ENCODE measurements at places on chromosomes 4 and X. TPM values are rescaled to one million over a fixed set of nuclear protein-coding genes. Genes with fewer than 3 reads are reported as not detected.

DNA sequence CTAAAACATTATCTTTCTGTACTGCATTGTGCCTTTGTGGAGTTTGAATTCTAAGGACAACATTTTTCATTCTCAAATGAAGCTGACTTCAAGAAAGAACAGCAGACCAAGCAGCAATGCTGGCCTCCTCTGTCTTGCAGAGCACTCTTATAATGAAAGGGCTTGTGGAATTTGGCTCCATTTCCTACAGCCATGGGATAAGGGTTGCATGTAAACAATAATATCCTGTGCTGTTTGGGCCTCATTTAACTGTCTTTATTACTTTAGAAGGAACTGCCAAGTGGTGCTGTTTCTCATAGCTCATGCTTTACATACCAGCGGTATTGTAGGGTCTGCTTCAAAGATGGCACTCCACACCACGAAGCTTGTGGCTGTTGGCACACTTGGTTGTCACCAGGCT is 111.4 kb upstream of the EOLA2 start:
- no peaks in the 10 kb centered on the region for H3K4me1 ChIP-seq
- H3K4me3 ChIP-seq, result no peak overlapping the region
- H3K36me3 ChIP-seq, result no peaks in the 10 kb centered on the region
- H3K27ac ChIP-seq, result no peak overlapping the region
- no peaks in the 10 kb centered on the region for H3K27me3 ChIP-seq
- no peak for DNase-seq

DNA sequence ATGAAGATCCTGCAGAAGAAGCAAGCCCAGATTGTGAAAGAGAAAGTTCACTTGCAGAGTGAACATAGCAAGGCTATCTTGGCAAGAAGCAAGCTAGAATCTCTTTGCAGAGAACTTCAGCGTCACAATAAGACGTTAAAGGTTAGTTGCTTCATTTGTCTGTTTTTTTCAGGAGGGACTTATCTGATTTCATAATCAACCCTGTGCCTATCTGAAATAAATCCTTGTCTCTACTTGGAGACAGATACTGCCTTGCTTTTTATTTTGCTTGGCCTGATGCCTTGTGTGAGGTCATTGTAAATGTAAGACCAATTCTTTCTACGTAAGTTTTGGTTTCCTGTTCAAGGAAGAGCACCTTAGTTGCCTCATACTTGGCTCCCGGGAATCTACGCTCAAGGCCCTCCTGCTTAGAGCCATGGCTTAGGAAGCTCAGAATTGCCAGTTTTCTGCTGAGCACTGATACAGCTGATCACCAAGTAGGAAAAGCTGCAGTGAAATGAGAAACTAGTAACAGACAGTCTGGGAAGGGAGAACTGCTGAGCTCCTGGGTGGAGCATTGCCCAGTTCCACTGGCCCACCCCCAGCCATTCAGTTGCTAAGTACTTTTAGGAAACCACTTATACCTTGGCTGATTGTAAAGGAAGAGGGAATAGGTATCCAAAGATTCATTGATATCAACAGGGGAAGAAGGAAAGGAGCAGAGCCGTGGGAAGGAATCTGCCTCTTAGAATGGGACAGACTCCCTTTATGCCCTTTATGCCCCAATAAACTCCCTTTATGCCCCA is 41.8 kb downstream of the RBBP7 start:
- H3K27me3 ChIP-seq, result no peaks in the 10 kb centered on the region
- H3K4me3 ChIP-seq, result no peak overlapping the region
- H3K27ac ChIP-seq, result peak overlapping the region; percentile 92
- DNase-seq, result no peak
- peaks cover 42% of the 10 kb centered on the region for H3K4me1 ChIP-seq
- H3K36me3 ChIP-seq, result peaks cover 2% of the 10 kb centered on the region

DNA sequence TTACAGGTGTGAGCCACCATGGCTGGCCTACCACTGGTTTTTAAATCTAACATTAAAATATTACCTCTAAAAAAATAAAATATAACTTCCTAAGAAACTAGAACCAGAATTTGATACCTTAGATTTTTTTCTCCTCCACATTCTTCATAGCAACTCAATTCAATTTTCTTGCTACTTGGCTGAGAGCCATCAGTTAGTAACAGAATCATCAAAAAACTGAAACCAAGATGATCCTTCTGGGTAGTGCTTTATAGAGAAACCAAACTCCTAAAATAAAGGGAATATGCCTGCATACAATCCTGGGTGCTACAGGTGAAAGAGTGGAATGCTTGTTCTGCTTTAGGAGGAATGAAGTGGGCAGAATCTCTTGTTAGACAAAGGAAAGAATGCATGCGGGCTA is 64.4 kb downstream of the RPS3A start:
- H3K27me3 ChIP-seq, result no peaks in the 10 kb centered on the region
- H3K27ac ChIP-seq, result peak overlapping the region; percentile 54
- peaks cover 11% of the 10 kb centered on the region for H3K36me3 ChIP-seq
- no peak overlapping the region for H3K4me3 ChIP-seq

DNA sequence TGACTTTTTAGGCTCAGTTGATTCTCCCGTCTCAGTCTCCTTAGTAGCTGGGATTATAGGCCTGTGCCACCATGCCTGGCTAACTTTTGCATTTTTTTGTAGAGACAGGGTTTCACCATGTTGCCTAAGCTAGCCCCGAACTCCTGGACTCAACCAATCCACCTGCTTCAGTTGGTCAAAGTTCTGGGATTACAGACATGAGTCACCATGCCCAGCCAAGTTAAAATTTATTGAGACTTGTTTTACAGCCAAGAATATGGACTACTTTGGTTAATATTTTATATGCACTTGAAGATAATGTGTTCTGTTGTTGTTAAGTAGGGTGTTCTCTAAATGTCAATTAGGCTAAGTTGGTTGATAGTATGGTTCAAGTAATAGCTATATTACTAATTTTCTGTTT is 58.7 kb downstream of the CYTL1 start:
- H3K27me3 ChIP-seq, result peaks cover 2% of the 10 kb centered on the region
- no peak overlapping the region for H3K27ac ChIP-seq
- DNase-seq, result no peak
- no peaks in the 10 kb centered on the region for H3K4me1 ChIP-seq
- peaks cover 9% of the 10 kb centered on the region for H3K36me3 ChIP-seq
- H3K4me3 ChIP-seq, result no peak overlapping the region

- H3K4me1 ChIP-seq, result peaks cover 11% of the 10 kb centered on the region
- no peak overlapping the region for H3K27ac ChIP-seq
- H3K27me3 ChIP-seq, result no peaks in the 10 kb centered on the region
- no peak for DNase-seq
- no peaks in the 10 kb centered on the region for H3K36me3 ChIP-seq
- H3K4me3 ChIP-seq, result no peak overlapping the region
Observed at GRCh38 chr4:32136081-32136787, 1416.1 kb downstream of the PCDH7 start.

DNA sequence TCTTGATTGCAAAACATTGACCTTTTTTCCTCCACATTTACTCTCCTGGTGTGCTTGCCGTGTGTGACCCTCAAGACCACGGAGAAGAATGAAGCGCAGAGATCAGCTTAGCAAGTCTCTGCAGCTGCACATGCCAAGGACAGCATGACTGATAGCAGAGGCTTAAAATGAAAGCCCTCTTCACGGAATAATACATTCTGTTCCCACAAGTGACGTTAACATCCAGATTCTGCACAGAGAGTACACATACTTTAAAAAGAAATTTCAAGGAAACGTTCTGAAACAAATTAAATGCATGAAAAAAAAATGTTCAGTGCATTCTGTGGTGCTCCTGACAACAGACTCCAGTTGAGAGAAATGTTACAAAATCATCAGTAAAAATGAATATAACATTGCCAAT is 60.9 kb downstream of the SLC7A11 start:
- H3K27me3 ChIP-seq, result no peaks in the 10 kb centered on the region
- H3K4me1 ChIP-seq, result peaks cover 33% of the 10 kb centered on the region
- no peak overlapping the region for H3K4me3 ChIP-seq
- no peak for DNase-seq
- peak overlapping the region; percentile 59 for H3K27ac ChIP-seq

DNA sequence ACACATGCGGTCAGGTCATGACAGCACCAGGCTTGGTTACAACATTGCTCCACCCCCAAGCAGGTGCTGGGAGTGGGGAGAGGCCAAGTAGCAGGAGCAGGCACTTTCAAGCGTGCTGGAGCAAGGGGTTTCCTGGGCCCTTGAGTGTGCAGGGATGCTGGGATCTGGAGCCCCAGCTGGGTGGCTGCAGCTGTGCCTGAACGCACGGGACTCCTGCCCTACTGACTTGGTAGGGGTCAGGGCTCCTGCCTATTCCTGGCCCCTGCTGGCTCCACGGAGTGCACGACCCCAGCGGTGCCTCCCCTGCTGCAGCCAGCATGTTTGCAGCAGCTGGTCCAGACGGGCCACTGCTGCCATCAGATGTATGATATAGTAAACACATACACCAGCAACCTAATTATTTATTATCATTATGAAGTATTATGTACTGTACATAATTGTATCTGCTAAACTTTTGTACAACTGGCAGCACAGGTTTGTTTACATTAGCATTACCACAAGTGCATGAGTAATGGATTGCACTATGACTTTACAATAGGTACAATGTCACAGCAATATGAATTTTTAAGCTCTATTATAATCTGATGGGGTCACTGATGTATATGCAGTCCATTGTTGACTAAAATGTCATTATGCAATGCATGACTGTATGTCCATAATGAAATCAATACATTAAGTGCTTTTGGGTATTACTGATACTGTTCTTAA is 620.6 kb downstream of the RAPGEF2 start:
- no peaks in the 10 kb centered on the region for H3K36me3 ChIP-seq
- DNase-seq, result no peak
- H3K27me3 ChIP-seq, result peaks cover 3% of the 10 kb centered on the region

The MAGEB2 gene
- not detected for total RNA-seq

DNA sequence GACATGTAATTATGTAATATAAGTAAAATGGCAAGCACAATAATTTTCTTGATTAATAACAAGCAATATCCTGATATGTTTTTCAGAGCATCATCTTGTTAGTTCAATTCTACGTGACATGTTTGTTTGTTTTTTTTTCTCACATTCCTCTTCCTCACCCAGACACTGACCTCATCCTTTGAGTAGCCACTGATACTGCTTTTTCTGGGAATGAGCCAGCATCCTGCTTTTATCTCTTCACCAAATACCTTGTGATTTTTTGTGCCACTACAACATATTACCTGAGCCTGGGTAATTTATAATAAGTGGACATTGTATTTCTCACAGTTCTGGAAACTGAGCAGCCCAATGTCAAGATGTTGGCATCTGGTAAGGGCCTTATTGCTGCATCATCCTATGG is 484.0 kb downstream of the NAF1 start:
- peaks cover 15% of the 10 kb centered on the region for H3K4me1 ChIP-seq
- H3K36me3 ChIP-seq, result no peaks in the 10 kb centered on the region
- DNase-seq, result no peak
- no peaks in the 10 kb centered on the region for H3K27me3 ChIP-seq
- no peak overlapping the region for H3K4me3 ChIP-seq
- no peak overlapping the region for H3K27ac ChIP-seq

The SPARCL1 gene
- 26.9 TPM for total RNA-seq

- no peak for DNase-seq
- no peaks in the 10 kb centered on the region for H3K36me3 ChIP-seq
- H3K27me3 ChIP-seq, result no peaks in the 10 kb centered on the region
- H3K4me3 ChIP-seq, result no peak overlapping the region
Observed at GRCh38 chr4:174255786-174256185, 27.7 kb downstream of the FBXO8 start.

The REELD1 gene
- not detected for total RNA-seq

The FAM53A gene
- 7.3 TPM for total RNA-seq

DNA sequence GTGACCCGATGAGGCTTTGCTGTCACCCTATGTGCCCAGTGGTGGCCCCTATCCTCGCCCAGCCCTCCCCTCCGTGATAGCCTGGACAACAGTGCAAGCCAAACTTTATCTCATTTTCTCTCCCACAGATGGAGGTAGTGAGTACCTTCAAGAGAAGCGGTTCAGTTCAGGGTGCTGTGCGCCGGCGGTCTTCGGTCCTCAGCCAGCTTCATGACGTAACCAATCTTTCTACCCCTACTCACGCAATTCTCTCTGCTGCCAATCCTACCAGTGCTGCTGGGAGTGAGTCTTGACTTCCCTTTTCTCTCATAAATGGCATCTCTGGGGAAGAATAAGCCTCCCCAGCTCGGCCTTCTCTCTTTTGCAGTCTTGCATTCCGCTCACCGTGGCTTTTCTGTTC is 29.5 kb downstream of the CCNQ start:
- H3K36me3 ChIP-seq, result no peaks in the 10 kb centered on the region
- no peaks in the 10 kb centered on the region for H3K4me1 ChIP-seq
- no peak overlapping the region for H3K4me3 ChIP-seq
- no peak overlapping the region for H3K27ac ChIP-seq
- H3K27me3 ChIP-seq, result no peaks in the 10 kb centered on the region

- H3K27ac ChIP-seq, result no peak overlapping the region
- H3K27me3 ChIP-seq, result peaks cover 32% of the 10 kb centered on the region
- H3K4me3 ChIP-seq, result peak overlapping the region; percentile 22
- DNase-seq, result no peak
Observed at GRCh38 chrX:3962511-3963311, 249.3 kb upstream of the PRKX start.

The F11 gene
- total RNA-seq, result not detected

The FAM241A gene
- total RNA-seq, result 0.53 TPM

DNA sequence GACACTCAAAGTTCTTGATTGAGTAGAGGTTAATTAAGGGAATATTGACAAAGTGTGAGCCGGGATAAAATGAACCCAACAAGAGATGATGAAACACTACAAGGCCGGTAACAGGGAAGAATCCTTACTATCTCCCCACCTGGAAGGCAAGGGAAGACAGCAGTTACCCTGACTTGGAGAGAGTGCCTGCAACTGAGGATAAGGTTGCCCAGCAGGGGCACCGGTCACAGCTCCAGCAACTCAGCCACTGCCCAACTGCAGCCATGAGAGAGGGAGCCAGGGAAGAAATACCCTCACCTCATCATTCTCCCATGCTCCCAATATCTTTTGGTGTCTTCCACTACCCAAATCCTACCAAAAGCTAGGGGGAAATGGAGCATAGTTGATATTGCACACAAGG is 212.7 kb downstream of the KCTD8 start:
- H3K27me3 ChIP-seq, result no peaks in the 10 kb centered on the region
- DNase-seq, result no peak
- no peak overlapping the region for H3K4me3 ChIP-seq
- no peaks in the 10 kb centered on the region for H3K36me3 ChIP-seq
- no peaks in the 10 kb centered on the region for H3K4me1 ChIP-seq
- no peak overlapping the region for H3K27ac ChIP-seq

DNA sequence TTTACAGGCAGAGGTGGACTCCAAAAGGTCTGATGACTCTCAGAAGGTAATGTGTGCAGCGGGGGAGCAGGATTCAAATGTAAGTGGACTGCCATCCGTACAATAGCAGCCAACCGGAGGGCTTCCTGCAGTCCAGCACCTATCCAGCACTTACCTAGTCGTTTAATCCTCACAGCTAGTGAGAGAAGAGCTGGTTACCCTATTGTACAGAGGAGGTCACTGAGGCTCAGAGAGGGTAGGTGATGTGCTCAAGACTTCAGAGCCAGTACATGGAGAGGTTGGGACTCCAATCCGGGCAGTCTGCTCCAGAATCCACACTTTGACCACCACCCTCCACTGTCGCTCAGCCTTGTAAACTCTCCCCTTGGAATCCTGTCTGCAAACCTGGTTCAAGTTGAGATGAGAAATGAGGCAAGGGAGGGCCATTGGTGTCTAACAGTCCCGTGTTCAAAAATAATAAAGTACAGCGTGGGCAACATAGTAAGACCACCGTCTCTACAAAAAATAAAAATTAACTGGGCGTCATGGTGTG is 22.5 kb upstream of the JAKMIP1 start:
- H3K36me3 ChIP-seq, result no peaks in the 10 kb centered on the region
- H3K4me3 ChIP-seq, result no peak overlapping the region
- no peak for DNase-seq
- no peaks in the 10 kb centered on the region for H3K4me1 ChIP-seq

The OPHN1 gene
- 6.0 TPM for total RNA-seq

The PAGE4 gene
- total RNA-seq, result not detected

- H3K36me3 ChIP-seq, result peaks cover 20% of the 10 kb centered on the region
- no peaks in the 10 kb centered on the region for H3K27me3 ChIP-seq
- peak overlapping the region; percentile 74 for H3K27ac ChIP-seq
- no peak for DNase-seq
- H3K4me3 ChIP-seq, result no peak overlapping the region
Observed at GRCh38 chr4:76969941-76970529, 20.5 kb downstream of the SEPTIN11 start.

All from chondrocyte (in vitro differentiated cells).